Bronchus fibroblast of lung (primary cell): ENCODE measurements at places on chromosomes 16 and 17. TPM values are rescaled to one million over a fixed set of nuclear protein-coding genes. Genes with fewer than 3 reads are reported as not detected.

The TMED6 gene
- not detected in 2 replicates for total RNA-seq

The PPP1R1B gene
- 0.45 TPM in 1 of 2 replicates, not detected in the other for total RNA-seq

The AGRP gene
- total RNA-seq: not detected in 2 replicates

The HIC1 gene
- 26.4 and 28.1 TPM in 2 replicates for total RNA-seq

The BTBD17 gene
- not detected in 2 replicates for total RNA-seq

The DOC2B gene
- total RNA-seq: not detected in 2 replicates

The QRICH2 gene
- total RNA-seq: 0.59 and 0.84 TPM in 2 replicates

The POLR2A gene
- 21.5 and 22.1 TPM in 2 replicates for total RNA-seq

The MAPK7 gene
- total RNA-seq: 20.3 and 21.0 TPM in 2 replicates

The EPN3 gene
- 0.15 TPM in 1 of 2 replicates, not detected in the other for total RNA-seq

The MYL4 gene
- total RNA-seq: not detected in 2 replicates

The SEZ6 gene
- not detected in 2 replicates for total RNA-seq

The CTF1 gene
- 2.5 and 4.7 TPM in 2 replicates for total RNA-seq

The WIPF2 gene
- 5.4 and 5.5 TPM in 2 replicates for total RNA-seq

The HP gene
- total RNA-seq: not detected in 2 replicates
